Activated CD8-positive, alpha-beta memory T cell treated with anti-CD3 and anti-CD28 coated beads for 4 hours (primary cell): ENCODE measurements at places on chromosomes 5 and 9.

DNA sequence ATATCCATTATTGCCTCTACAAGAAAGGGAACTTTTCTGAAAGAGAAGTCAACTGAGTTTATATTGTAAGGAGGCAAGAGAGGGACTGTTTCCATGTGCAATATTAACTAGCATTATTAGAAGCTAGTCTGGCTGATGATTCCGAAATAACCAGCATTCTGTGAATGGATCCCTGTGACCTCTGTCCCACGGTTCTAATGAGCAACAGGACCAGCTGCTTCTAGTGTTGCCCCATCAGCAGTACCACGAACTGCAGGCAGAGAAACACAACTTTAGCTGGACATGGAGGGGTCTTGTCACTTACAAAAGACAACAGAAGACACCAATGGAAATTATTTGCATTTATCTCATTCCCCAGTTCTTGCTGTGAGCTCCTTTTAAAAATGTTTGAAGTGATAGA, 95.4 kb downstream of the MUSK start:
- no peak for DNase-seq

DNA sequence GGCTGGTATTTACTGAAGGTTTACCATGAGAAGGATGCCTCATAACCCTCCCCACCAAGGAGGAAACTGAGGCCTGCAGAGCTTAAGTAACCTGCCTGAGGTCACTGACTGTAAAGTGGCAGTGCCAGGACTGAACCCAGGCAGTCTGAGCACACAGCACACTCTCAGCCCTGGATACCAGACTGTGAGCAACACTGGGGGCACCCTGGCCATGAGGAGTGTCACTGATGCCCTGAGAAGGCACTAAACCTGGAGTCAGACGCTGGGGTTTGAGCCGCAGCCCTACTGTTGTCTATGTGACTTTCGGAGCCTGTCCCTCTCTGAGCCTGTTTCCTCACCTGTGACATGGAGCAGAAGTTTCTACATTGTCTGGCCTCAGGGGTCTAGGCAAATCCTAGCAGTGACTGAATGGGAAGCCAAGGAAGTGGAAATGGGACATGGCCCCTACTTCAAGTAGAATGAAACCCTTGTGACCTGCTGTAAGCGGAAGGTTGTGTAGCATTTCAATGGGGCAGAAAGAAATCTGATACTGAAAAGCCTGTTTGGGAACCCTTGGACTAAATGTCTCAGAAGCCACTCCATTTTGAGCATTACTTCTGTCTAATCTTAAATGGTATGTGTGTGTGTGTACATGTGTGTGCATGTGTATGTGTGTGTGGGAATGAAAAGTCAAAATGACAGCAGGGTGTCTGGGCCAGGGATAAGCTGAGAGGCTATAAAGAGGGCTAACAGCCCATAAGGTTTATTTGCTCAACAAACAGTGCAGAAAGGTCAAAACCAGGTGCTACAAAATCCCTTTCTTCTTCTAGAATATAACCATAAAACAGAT, 36.0 kb downstream of the B4GALT1 start:
- no peak for DNase-seq

GRCh38 chr9:110900456-110900855, 137.8 kb downstream of the LPAR1 start:
- no peak for DNase-seq

DNA sequence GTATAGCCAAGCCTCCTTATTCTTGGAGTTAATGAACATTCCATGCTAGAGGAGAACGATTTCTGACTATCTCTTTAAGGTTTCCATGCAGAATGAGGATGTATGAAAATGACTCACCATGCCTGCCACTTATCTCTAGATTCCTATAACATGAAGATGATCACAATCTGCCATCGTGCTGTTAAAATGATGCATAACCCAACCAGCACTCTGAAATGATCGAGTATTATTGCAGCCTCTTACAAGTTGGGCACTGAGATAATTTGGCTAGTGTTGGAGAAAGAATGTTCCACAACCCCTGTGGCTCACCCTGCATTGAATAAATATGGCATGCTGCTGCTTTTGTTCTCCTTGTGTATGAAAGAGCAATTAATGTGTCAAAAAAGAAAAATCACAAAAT, 1143.6 kb upstream of the WWC1 start:
- DNase-seq, result no peak

- DNase-seq, result no peak
Observed at GRCh38 chr5:171476701-171477100, 57.3 kb downstream of the FGF18 start.

DNA sequence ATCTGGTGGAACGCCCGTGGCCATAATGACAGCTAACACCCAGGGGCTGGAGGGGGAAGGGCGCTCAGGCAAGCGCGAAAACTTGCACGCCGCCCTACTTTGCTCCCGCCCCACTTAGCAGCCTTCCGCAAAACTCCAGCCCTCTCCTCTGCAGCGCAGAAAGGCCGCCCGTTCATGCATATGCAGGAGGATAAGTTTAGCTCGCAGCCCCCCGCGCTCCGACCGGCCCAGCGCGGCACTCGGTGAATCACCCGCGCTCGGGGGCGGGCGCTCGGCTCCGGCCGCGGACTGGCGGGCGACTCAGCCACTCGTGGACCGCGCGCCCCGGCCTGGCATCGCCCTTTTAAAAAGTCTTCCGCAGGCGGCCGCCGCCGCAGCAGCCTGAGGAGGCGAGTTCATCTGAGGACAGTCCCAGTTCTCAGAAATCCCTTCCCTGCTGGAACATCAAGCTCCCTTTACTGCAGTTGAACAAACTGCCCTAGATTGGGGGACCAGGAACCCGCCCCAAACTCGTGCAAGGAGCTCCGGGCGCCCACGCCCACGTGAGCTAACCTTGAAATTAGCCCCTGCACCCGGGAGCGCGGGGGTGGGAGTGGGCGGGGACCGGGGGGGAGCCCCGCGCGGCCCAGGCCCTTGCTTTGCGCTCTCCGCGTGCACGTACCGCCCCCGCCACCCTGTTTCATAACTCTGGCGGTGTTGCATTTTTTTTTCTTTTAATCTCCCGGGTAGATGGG, 4.5 kb upstream of the KLF9 start:
- DNase-seq, result peak; percentile 85

DNA sequence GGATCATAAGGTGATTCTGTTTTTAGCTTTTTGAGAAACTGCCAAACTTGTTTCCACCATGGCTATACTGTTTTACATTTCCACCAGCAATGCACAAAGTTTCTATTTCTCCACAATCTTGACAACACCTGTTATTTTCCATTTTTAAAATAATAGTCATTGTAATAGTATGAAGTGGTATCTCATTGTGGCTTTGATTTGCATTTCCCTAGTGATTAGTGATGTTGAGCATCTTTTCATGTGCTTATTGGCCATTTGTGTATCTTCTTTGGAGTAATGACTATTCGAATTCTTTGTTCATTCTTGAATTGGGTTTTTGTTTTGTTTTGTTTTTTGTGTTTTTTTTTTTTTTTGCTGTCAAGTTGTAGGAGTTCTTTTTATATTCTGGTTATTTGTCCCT, 4.9 kb downstream of the GARNL3 start:
- DNase-seq, result no peak

- DNase-seq, result no peak
Observed at GRCh38 chr9:76654051-76654461, 110.2 kb upstream of the PCA3 start.

DNA sequence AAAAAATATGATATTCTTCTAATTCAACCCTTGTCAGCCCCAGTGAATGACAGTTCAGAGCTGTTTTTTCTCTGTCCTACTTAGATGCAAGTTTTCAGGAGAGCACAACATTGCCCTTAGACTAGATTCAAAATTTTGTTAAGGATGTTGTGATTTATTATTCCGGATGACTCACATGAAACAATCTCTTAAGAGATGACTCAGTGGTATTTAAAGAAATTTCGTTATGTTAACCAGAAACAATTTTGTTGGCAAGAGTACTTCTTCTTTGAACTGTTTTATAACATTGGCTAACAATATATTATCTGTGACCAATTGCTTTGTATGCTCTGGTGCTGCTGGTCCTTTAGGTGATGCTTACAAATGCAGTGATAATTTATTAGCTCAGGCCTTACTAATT, 132.0 kb downstream of the IZUMO3 start:
- DNase-seq, result no peak

DNA sequence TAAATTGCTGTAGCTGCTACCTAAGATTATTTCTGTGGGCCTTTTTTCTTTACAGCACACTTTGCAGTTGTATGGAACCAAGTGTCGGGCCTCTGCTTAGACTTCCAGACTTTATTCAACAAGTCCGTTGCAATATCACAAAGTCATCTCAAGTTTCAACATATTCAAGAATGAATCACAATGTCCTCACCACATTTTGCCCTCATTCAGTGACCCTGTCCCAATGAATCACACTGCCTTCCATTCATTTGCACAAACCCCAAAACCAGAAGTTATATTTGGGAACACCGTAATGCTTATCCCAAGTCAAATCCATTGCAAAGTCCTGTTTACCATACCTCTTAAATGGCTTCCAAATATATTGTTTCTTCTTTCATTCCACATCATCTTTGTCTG, 439.6 kb downstream of the CSNK1G3 start:
- no peak for DNase-seq

DNA sequence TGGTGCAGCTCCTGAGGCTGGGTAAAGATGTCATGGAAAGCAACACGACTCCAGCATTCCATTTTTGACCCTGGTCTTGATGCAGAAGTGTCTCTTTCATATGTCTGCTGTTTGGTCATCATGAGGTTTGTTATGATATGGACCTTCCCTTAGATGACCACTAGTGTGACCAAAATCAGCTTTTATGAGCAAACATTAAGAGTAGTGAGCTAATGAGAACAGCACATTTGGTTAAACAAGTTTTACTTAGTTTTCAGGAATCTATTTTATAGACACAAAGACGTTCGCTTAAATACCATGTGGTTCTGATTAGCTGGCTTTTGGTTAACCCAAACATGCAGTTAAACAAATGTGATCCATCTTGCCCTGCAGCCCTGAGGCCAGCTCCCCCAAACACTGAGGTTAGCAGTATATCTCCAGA, 56.7 kb upstream of the ACTBL2 start:
- DNase-seq, result no peak

DNA sequence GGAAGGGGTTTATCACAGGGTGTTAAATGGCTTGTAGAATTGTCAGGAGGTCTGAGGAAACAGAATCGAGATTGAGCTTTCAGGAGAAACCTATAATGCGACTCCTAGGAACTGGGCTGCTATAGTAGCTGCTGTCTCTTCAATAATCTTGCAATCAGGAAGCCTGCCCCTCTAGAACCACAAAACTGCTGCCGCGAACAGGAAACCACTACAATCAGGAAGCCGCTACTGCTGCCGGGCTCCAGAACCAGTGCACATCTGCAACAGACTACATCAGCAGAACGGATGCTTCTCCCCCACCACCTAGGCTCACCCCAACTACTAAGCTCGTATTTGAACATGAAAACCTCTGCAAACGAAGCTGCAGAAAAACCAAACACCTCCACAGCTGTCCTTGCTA, 31.6 kb downstream of the TNFSF8 start:
- DNase-seq, result peak; percentile 65

GRCh38 chr9:108838017-108838416, 17.8 kb downstream of the ACTL7B start:
- no peak for DNase-seq

GRCh38 chr9:31137176-31138160, 1247.0 kb upstream of the ACO1 start:
- no peak for DNase-seq

- no peak for DNase-seq
Observed at GRCh38 chr9:98410185-98410697, 154.8 kb upstream of the TBC1D2 start.

GRCh38 chr5:56088967-56089829, 94.4 kb upstream of the IL6ST start:
- no peak for DNase-seq

- no peak for DNase-seq
Observed at GRCh38 chr5:95733107-95733665, 2.0 kb downstream of the RHOBTB3 start.

- no peak for DNase-seq
Observed at GRCh38 chr5:147887026-147887627, 8.6 kb downstream of the SCGB3A2 start.

DNA sequence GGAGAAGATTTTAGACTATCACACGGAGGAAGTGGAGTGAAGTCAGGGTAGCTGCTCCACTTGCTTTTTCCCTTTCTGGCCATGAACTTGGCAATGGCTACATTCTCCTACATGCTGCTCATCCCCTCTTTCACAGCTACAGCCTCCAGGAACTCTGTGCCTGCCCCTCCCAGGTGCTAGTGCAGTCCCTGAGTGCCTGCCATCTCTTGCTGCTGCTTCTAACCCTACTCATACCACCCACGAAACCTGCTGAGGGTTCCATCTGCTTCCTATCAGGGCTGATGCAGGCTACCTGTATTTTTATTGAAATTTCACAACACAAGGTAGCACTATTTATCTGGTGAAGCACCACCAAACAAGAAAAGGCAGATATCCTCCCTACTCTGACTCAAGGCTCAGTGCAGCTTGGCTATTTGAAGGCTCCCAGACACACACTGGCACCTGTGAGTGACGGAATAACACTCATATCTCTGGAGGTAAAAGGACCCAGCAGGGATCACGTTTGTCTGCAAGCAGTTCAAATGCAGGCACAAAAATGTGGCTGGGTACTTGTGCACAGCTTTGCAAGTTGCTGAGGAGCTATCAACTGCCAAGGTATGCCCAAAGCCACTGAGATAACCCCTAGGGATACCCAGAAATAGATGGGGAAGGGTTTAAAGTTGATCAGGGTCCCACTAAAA, 51.6 kb downstream of the MARCHF11 start:
- DNase-seq, result no peak

DNA sequence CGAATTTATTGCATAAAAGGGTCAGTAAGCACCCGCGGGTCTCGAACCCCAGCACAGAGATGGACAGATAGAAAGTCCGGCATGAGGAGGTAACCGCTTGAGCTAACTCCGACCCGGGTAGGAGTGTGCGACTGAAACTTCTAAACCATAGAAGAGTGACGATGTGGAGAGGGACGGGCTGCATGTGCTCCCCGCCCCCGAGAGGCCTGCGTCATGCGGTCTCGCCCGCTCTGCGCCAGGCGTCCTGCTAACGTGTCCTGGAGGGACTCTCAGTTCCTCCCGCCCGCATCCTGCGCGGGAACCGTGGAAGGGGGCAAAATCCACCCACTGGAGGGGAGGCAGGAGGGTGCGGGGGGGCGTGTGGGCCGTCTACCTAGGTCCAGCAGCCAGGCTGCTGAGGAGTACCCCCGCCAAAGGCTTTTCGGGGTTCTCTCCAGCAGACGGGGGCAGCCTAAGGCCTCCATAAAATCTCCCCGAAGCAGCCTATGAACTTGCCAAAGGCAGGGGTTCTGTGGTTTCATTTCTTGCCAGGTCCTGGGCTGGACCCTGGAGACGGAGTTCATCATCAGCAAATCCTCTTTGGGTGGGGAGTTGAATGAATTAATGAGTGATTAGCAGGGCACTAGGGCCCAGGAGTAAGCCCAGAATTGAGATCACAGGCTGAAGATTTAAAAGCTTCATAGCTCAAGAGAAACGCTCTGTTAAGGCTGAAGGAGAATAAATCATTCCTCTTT, 51.9 kb downstream of the TGFBI start:
- peak; percentile 13 for DNase-seq
